T-helper 17 cell (primary cell): ENCODE measurements at places on chromosomes 2 and 18. TPM values are rescaled to one million over a fixed set of nuclear protein-coding genes. Genes with fewer than 3 reads are reported as not detected.
A peak's percentile ranks its signal among the peaks of the same experiment; 100 is the strongest.

The EFR3B gene
- total RNA-seq, result not detected

The ANKRD29 gene
- 0.26 TPM for total RNA-seq

The ASB18 gene
- not detected for total RNA-seq

DNA sequence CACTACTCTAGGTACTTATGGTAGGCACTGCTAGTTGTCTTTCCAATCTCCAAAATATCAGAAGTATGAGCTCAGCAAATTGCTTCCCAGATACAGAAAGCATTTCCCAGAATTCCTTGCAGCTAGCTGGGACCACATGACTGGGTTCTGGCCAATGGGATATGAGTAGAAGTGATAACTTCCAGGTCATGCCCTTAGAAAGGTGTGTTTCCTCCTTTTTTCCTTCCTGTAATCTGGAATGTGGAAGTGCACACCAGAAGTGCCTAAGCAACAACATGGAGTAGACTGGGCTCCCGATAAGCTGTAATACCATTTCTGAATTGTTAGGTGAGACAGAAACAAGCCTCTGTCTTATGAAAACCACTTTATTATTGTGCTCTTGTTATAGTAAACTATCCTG, 279.8 kb downstream of the ZNF385B start:
- no peaks in the 10 kb centered on the region for H3K36me3 ChIP-seq
- H3K27ac ChIP-seq, result no peak overlapping the region
- H3K4me1 ChIP-seq, result no peaks in the 10 kb centered on the region
- no peaks in the 10 kb centered on the region for H3K27me3 ChIP-seq
- no peak for DNase-seq

DNA sequence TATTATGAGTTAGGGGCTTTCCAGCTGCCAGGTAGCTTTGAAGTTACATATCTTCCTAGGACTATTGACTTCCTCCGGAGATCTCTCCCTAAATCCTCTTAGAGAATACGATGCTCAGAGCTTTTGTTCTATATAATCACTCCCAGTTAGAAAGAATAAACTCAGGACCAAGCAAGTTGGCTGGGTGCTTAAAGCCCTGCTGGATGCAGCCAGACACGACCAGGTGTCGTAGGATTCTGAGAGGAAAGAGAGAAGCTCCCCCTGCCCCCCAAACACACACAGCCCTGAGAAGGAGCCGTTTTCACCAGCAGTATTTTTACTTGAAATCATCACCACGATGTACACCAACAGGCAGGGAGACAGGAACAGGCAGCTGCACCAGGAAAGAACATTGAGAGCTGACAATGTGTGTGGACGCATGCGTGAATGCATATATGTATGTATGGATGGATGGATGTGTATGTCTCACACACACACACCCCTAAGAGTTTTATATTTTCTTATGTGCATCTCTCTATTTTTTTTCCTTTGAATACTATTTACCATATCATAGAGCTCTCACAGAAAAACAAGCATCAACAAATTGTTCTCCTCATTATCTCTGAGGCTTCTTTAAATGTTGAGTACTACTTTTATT, 382.6 kb downstream of the EPHA4 start:
- no peak overlapping the region for H3K4me3 ChIP-seq
- no peaks in the 10 kb centered on the region for H3K4me1 ChIP-seq
- H3K27me3 ChIP-seq, result peaks cover 22% of the 10 kb centered on the region

The ZNF521 gene
- total RNA-seq, result 1.1 TPM

The TCF23 gene
- total RNA-seq, result not detected

- H3K4me1 ChIP-seq, result peaks cover 15% of the 10 kb centered on the region
- peaks cover 29% of the 10 kb centered on the region for H3K27me3 ChIP-seq
- DNase-seq, result peak; percentile 11
- peaks cover 3% of the 10 kb centered on the region for H3K36me3 ChIP-seq
- H3K4me3 ChIP-seq, result no peak overlapping the region
These were observed 1.7 kb downstream of the FZD7 start for GRCh38 chr2:202035089-202035940.

- H3K27me3 ChIP-seq, result no peaks in the 10 kb centered on the region
- H3K36me3 ChIP-seq, result no peaks in the 10 kb centered on the region
- no peaks in the 10 kb centered on the region for H3K4me1 ChIP-seq
- no peak overlapping the region for H3K27ac ChIP-seq
- H3K4me3 ChIP-seq, result no peak overlapping the region
- no peak for DNase-seq
These were observed 366.4 kb upstream of the FSIP2 start for GRCh38 chr2:185372188-185372587.
